Activated naive CD8-positive, alpha-beta T cell treated with anti-CD3 and anti-CD28 coated beads, Interleukin-2, amount 10 ng/mL, durations not matched to agents 7 days and 5 days (primary cell): ENCODE measurements at places on chromosomes 1 and 21. TPM values are rescaled to one million over a fixed set of nuclear protein-coding genes. Genes with fewer than 3 reads are reported as not detected.

GRCh38 chr1:152967201-152967600 lies 3.2 kb upstream of the SPRR4 start:
- no peak for DNase-seq

DNA sequence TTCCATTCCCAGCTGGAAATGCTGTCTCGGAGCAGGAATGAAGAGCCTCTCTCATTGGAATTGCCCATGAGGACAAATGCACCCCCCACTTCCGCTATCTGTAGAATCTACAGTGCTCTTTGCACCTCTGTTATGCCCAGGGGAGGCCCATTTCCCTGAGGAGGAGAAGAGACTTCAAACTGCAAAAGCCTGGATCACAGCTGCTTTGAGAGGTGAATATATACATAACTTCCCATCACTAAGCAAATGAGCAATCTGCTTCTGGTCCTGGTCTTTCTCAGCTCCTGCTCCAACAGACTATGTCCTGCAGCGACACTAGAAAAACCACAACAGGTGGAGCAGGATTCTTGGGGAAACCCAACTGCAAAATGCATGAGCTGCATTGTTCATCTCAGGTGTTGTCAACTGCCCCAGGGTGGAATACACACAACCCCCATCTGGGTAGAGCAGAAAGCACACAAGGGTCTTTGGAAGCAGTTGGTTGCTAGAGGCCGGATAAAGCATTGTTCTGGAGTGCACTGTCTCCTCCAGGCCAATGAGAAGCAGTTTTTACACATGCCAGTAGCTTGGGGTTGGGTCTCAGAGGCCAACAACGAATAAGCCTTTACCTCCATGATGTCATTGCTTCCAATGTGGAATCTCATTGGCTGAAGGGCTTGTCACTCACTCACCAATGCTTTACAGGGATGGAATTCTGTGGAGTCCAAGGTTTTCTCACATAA lies 67.7 kb upstream of the RAB4A start:
- DNase-seq = no peak

DNA sequence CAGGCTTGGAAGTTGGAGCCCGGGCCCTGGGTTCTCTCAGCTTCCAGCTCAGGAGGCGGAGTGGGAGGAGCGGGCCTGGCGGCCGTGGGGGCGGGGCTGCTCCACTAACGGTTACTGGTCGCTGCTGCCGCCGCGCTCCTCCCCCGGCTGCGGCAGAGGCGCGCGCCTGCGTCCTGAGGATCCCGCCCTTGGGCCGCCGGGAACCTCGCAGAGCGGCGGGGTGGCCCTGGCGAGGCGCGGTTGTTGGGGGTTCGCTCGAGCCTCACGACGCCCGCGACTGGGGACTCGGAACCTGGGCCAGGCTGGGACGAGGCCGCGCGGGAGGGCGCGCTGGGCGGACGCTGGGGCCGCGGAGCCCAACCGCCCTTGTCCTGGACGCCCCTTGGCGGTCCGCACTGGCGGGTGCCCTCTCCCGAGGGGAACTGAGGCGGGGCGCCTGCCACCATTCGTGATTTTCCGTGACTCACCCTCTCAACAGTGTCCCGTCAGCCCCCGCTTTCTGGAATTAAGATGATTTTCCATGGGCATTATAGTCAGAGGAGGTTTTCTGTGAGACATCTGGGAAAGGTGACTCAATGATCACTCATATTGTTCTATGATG lies 34.1 kb downstream of the OR2G3 start:
- DNase-seq = peak; percentile 53

TCEA3 gene
- total RNA-seq = 20.4 TPM

- DNase-seq = no peak
Measured at GRCh38 chr1:95222629-95223028, 11.4 kb upstream of the RWDD3 start.
